ENCODE measurements at places on chromosomes 2 and 18.
A peak's percentile ranks its signal among the peaks of the same experiment; 100 is the strongest.

DNA sequence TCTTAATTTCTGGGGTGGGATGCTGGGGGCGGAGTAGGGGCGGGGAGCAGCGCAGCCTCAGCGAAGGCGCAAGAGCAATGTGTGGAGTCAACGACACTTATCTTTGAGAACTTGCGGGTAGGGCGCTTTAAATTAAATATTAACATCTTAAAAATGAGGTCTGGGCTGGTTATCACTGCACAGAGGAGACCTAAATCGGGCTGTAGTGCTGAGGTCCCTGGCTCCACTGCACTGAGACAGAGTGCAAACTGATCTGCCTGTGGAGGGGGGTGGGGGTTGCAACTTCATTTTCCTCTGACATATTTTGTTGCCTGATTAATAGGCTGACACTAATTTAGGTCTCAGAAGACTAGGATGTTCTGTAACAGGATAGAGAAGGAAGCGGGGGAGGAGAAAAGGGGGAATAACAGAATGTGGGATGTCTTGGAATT lies 253.0 kb upstream of the FANCL start:
- DNase-seq, result no peak

DNA sequence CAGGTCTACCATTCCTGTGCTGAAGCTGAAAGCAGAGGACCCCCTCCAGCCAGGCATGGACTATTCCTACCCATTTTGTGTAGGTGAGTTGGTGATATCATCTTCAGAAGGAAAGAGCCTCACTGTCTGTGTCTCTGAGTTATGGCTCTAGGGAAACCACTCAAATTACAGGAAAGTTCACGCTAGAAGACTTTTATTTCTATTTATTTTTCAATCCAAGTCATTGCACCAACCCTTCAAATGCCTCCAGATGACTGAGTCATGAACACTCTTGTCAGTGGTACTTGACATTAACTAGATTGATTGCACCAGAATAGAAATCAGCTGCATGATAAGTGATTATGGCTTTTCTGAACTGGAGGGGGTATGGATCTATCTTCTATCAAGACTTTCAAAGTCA lies 338.4 kb downstream of the MBD2 start:
- DNase-seq, result no peak

- no peak for DNase-seq
These were observed 51.6 kb downstream of the APOB start for GRCh38 chr2:20992201-20992711.

DNA sequence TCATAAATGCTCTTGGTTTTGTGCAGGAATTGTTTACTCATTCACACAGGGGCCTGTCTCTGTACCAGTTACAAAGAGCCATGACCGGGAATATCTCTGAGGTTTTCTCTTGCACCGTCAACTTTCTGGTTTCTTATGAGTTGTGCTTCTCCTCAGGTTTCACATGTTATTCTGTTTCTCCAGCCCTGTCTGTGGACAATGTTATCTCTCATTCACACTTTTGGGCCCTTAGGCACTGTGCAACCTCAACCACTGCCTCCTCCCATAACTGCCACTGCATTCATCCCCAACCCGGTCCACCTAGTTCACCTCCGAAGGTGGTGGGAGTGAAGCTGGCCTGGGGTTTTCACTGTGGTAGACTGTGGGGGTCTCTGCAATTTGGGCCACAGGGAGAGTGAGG lies 22.5 kb upstream of the NEDD4L start:
- no peak for DNase-seq

GRCh38 chr2:100142393-100142792 lies at the start of gene AFF3:
Gene AFF3 (minus strand): TSS chr2:100142590. CDS start chr2:100104454, 38,136 bp downstream.
- no peak for DNase-seq

DNA sequence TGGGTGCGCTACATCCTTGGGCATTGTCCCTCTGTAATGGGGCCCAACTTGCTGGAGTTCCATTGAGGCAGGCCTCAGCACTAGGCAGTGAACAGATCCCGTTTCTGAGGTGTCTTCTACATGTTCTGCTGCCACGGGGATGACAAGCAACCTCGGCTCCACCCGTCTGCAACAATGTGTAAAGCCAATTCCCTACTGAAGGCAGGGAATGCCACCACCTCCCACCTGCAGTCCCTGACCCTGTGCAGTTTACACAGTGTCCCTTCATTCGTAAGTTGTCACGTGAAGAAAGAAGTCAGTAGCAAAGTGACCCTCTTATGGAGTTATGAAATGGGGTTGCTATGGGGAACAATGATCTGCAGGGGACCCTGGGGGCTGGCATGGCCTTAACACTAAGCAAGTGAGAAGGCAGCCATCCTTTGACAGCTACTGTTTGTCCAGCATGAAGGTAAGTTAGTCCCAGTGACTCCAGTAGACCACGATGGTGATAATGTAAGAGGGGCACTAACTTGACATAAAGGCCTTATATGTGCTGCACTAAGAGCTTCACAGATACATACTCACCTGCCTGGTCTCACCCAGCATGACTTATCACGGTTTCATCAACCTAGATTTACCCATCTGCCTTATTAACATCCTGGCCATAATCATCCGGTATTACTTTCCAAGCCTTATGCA lies 130.6 kb upstream of the ZSWIM2 start:
- DNase-seq, result no peak

GRCh38 chr2:16664052-16664731 lies 1.4 kb downstream of the CYRIA start:
- peak; percentile 39 for DNase-seq

- DNase-seq, result peak; percentile 43
These were observed 550 bp upstream of the MALL start for GRCh38 chr2:110116033-110116710.

DNA sequence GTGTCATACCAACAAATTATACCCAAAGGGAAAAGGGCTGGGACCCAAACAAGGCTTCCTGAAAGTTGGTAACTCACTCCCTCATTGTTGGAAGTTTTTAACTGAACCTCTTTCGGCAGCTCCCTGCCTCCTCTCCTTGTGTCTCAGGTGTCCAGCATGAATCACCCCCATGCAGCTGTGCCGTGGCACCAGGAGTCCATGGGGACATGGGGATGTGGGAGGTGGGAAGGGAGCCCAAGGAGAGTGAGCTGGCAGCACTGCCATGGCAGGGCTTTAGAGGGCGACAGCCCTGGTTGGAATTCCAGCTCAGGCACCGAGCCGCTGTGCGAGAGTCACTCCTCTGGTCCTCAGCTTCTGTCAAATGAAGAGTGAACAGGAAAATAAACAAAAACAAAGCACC lies 12.5 kb upstream of the GYPC start:
- no peak for DNase-seq

- DNase-seq, result no peak
These were observed 206.6 kb downstream of the NDUFA10 start for GRCh38 chr2:239818531-239819011.

GRCh38 chr2:61288070-61288841 lies 126.3 kb downstream of the C2orf74 start:
- DNase-seq, result no peak

DNA sequence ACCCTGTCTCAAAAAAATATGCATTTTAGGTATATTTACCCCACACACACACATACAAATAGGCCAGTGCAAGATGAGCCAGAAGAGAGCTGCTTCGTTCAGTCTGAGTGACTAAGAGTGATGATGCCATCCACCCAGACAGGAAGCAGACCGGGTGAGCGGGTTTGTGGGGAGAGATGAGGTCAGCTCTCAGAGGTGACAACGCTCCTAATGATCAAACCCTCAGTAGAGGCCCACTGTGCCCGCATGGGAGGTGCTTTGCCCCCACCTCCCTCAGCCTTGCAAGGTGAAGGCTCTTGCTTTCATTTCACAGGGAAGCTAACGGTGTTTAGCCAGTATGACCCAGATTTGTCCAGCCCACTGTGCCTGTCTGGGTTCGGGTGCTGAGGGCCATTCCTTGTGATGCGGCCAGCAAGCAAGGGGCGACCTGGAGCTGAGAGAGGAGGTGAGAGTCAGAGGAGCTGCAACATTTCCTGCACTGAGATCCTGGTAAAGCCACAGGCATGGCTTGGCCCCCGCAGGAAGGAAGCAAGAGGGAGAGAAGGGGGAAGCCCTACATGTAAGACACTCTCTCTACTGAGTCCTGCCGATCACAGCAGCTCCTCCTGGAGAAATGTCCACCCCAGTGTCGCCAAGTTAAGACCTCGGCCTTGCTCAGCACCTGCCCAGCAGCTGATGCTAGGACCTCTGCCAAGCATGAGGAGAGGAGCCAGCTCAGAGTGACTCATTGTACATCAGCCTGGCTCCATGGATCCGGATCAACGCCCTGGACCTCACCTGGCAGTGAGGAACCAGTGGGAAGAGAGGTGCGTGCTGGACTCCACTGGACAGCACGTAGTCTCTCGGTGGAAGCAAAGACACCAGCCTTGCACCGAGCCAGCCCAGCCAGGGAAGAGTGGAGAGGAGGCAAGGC lies 37.0 kb downstream of the NIFK start:
- peak; percentile 80 for DNase-seq

DNA sequence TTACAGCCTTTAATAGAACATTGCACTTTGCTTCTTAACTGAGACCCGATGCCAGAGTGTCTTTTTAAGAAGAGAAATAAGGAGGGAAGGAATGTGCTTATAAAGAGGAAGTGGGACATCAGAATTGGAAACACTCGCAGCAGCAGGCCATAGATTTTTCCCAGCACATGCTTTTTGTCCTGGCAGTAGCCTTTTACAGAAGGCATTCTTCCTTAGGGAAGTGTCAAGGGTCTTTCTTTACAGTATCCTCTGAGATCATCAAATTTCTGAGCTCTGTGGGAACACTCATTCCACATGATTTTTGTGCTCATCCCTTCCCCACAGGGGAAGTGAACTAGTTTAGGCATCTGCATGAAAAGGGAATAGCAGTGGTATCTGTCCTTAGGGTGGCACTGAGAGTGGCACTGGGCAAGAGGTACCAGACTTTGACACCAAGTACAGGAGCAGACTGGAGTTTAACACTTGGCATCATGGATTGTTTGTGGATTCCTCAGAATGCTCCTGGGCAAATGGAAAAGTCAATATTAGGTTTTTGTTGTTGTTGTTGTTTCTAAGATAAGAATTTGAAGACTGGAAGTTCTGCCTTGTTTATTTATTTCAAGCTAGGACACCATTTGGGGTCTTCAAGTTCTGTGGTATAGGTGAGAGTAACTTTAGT lies 4.1 kb downstream of the MYO1B start:
- DNase-seq, result no peak

- DNase-seq, result peak; percentile 78
These were observed 58.2 kb downstream of the KLHL14 start for GRCh38 chr18:32714571-32715148.

DNA sequence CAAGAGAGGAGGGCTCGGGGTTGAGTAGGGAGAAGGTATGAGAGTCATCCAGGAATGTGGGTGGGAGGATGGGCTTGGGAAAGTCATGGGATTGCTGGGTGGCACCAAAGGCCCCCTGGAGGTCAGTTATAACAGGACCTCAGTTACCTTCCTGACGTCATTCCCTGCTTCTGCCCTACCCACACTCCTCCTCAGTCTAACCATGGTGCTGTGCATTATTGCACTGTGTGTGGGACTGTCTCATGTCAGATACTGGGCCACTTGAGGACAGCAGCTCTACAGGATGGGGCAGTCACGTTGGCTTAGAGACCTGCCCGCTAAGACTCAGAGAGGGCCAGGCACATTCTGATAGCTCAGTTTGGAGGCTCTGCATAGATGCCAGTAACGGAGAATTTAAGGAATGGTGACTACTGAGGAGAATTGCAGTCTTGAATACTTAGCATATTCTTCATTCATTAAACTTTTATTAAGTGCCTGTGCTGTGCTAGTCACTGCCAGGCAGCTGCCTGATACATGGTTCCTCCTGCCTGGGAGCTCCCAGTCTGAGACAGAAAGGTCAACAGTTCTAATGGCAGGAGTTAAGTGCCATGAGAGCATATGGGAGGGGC lies 90.5 kb downstream of the LAMA3 start:
- no peak for DNase-seq

DNA sequence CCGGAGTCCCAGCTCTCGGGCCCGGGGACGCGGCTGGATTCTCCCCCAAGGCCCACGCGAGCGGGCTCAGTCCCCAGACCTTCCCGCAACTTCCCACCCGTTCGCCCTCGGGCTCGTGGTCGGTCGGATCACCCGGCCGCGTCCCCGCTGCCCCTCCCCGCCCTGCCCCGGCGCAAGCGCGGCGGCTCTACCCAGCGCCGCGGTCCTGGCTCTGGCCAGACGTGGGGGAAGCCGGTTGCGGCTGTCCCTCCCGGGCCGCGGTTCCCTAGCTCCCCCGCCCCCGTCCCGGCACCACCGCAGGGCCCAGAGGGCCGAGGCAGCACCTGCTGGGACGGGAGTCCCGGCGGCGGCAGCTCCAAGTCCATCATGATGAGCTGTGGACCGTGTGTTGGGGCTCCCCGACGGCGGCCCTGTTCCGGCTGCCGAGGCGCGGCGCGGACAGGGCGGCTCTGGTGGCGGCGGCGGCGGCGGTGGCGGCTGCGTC lies 276 bp downstream of the NFE2L2 start:
- no peak for DNase-seq

DNA sequence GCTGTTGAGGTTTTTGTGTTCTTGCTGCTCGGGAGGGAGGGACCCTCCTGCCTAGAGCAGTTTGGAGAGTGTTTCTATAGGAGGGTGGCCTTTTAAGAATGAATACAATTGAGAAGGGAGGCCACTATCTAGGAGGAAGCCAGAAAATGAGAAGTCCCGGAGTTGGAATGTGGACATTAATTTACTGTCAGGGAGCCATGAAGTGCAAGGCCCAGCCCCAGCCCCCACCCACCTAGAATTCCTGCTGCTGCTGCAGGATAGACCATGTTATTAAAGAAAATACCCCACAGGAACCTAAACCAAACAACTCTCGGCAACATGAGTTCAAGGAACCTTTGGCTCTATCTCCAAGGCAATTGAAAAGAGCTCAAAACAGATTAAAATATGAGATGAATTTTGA lies 46.0 kb downstream of the ZBTB7C start:
- DNase-seq, result no peak

DNA sequence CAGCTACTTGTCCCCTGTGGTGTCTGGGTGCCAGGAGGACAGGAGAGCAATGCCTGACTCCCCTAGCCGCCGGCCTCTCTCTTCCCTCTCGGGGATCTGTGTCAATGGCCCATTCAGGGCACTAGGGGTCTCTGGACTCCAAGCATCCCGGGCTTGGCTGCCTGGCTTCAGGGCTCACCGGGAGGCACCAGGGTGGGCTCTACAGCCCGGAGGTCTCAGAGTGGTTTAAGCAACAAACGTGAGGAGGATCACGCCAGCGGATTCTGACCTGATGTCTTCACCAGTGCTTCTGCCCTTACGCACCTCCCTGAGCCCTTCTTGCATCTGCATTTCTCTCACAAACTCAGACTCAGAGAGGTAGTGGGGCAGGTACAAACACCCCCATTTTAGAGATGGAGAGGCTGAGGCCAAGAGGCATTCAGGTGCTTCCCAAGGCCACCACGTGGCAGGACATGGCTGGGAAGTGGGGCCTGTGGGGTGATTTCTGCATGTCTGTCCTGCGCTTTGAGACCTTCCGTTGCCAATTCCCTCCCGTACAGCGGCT lies 243.0 kb downstream of the CELF4 start:
- DNase-seq, result peak; percentile 31

DNA sequence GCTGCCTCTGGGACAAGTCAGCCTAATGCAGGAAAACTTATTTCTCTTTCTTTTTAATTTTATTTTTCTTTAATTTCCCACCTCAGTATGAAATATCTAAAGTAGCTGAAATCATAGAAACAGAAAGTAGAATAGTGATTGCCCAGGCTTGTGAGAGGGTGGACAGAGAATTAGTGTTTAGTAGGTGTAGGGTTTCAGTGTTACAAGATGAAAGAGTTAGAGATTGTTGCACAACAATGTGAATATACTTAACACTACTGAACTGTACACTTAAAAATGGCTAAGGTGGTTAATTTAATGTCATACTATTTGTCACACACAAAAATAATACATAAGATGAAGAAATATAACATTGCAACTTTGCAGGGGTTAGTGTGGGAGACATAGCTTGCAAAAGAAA lies 80.8 kb downstream of the NAT8 start:
- peak; percentile 6 for DNase-seq
